ENCODE measurements at places on chromosomes 12 and 14.

- DNase-seq, result peak; percentile 98
Measured at GRCh38 chr12:65822732-65823512, 1.4 kb upstream of the HMGA2 start.

DNA sequence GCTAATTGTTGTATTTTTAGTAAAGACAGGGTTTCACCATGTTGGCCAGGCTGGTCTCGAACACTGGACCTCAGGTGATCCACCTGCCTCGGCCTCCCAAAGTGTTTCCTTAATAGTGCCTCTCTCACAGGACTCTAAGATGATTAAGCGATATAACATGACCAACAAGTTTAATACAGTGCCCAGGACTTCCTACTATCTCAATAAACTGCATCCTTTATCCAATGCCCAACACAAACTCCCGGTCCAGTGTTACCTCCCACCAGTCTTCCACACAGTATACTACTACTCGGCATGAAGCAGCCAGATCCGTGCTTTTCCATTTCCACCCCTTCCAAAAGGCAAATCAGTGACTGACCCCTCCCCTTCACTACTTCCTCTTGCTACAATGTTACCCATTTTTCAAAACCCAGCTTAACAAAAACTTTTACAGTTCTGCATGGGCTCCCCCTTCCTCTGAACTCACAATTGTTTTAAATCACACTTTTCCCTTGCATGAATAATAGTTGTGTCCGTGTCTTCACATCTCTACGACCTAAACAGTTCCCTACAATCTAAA is 900 bp downstream of the NOP2 start:
- DNase-seq, result no peak

- DNase-seq, result no peak
Measured at GRCh38 chr14:101757064-101757838, 4.3 kb upstream of the PPP2R5C start.

DNA sequence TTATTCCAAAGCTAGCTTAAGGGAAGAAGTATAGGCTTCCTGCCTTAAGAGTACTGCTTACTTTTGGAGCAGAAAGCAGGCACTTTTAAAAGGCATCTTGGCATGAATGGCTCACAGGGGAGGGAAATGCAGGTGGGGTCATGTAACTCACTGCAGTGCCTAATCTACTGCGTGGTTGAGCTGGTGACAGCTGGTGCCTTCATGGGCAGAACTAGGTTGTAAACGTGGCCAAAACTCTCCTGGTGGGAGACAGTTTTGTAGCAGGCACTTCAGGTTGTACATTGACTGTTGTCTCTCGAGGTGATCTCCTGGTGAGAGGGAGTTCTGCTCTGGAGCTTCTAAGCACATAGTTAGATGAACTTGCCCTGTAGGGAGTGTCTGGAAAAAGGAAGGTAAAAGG is 962.5 kb downstream of the DIO2 start:
- DNase-seq, result no peak

- no peak for DNase-seq
Measured at GRCh38 chr12:123752046-123752445, 10.1 kb upstream of the DNAH10 start.

- DNase-seq, result no peak
Measured at GRCh38 chr12:121069206-121069605, 30.2 kb upstream of the OASL start.

DNA sequence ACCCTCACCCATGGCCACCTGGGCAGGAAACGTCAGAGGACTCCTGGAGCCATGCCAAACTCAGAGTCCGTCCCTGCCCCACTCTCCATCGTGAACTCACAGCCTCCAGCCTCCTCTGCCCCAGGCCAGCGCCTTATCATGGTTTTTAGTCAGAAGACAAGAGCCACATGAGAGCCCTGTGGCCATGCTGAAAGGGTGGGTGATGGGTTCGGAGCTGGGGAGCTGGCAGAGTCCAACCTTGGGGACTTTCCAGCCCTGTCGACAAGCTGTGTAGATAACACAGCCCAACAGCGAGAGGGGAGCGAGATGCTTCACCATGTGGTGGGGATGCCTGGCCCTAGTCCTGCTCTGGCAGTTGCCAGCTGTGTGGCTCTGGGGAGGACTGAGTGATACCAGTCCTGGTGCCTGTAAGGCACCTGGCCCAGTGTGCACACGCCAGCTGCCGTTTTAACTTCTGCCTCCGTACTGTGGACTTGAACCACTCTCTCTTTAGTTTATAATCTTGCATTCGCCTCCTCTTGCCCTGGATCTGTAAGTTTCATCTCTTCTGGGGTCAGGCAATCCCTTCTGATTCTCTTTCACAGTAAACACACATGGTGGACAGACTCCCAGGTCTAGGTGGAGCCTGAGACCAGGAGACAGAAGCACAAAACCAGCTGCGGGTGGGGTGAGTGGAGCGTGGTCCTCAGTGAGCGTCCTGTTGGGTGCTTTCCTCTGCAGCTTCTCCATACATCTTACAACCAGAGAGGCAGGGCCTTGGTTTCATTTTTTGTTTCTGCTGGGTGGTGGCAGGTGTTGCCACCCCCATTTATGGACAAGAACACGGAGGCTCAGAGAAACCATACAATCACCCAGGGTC is 55.3 kb downstream of the RIN3 start:
- DNase-seq, result no peak

DNA sequence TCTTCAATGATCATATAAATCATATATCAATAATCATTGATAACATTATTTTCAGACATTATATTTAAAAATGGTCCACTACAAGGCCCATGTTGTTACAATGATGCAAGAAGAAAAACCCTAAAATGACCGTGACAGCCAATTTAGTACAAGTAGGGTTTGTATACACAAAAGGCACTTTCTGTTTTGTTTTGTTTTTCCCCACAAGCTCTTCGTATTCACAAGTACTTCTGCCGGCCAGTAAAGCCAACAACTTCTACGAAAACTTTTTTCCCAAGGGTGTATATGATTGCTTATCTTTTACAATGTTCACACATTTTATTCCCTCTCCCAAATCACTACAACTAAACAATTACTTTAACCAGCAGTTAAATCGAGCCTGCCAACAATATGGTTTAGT is 9.6 kb downstream of the PTPRB start:
- no peak for DNase-seq

DNA sequence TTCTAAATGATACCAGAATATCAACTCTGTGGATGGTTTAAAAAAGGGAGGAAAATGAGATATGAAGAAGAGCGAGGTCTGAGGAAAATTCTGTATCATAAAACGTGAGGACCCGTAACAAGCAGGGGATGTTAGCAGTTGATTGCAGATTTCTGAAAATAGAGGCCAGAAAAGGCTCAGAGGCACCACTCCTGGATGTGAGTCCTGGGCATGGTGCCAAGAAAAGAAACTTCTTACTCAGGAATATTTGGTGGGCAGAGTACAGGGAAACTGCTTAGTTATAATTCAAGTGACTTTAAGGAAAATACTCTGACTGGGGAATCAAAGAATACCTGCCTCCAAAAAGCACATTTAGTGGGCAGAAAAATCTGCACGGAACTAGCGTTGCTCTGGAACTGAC is 85.5 kb downstream of the PRICKLE1 start:
- no peak for DNase-seq

DNA sequence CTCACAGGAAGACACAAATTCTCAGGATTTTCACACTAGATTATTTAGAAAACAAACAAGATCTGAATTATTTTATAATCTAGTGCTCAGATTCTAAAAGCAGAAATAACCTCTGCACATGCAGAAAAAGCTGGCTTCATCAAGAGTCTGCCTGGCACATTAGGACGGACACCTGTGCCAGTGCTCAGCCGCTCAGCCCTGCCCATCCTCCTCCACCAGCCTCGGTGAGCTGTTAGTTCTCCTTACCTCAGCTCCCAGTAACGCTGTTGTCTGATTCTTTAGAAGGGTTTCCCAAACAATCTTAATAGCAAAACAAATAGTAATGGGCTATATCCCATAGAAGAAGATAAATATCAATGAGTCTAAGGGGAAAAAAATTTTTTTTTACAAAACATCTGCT is 27.7 kb downstream of the DUSP16 start:
- DNase-seq, result no peak

DNA sequence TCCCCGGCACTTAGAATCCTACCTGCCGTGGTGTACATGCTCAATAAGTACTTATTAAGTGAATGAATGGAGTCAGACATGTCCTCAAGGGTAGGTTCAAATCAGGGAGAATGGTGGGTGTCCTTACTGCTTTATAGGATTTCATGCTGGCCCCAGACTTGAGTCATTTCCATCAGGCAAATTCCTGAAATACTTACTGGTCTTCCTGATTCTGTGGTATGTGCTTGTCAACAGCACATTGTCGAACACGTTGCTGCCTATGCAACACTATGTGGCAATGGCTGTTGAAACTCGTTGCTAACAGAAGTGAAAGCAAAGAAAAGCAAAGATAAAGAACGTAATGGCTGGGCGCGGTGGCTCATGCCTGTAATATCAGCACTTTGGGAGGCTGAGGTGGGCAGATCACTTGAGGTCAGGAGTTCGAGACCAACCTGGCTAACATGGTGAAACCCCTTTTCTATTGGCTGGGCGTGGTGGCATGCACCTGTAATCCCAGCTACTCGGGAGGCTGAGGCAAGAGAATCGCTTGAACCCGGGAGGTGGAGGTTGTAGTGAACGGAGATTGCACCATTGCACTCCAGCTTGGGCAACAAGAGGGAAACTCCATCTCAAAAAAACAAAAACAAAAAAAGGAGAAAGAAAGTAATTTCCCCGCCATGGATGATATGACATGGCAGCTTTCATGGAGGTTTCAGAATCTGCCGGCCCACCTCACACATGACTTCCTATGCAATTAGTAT is 214.9 kb downstream of the ZFP36L1 start:
- DNase-seq, result no peak

DNA sequence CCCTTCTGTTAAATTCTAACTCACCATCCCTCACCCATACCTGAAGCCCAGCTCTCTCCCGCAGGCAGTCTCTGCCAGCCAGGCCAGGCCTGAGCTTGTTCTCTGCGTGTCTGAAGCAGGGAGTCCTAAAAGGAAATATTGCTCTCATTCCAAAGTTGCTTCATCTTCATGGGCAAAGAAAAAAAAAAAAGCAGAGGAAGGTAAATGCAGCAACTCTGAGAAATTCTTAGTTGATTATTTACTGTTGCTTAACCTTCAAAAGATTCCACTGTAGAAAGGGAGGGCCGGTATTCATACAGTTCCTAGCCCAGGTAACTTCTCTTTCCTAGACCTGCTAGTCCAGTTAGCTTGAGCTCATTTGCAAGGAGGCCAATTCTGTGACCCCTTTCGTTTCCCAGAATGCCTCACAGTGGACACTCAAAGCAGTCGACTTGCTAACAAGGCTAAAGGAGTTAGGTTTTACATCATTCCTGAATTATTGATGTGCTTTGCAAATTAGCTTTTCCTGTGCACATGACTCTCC is 193.5 kb upstream of the EEA1 start:
- DNase-seq, result no peak

DNA sequence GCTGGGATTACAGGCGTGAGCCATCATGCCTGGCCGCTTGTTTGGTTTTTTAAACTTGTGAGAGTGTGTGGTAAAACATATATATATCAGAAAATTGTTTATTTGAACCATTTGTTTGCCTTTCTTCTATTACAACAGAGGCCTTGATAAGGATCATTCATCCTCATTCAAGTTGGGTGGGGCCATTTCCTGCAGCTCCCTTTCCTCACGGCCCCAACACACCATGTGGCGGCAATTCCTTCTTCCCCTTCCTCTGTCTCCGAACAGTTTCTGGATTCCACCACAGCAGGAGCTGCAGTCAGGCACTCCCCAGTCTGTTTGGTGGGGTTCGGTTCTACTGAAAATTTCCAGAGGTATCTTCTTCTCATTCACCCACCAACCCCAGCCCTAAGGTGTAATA is 42.0 kb upstream of the RASSF3 start:
- no peak for DNase-seq

DNA sequence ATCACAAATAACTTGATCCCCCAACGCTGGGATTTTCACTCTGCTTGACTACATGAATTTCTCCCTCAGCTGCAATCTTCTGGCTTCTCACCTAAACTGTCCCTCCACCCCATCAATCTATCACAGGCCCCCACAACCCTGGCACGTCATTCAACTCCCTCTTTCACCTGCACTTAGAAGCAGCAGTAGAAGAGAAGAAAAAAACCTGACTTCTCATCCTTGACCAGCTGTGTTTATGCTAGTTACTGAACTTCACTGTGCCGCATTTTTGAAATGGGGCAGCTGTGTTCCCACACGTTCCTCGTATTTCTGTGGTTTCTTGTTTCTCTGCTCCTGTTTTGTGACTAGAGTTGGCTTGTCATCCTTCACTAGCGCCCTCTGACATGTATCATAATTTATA is 35.0 kb downstream of the ITPR2 start:
- no peak for DNase-seq
